ENCODE measurements at places on chromosomes 2 and 18.

DNA sequence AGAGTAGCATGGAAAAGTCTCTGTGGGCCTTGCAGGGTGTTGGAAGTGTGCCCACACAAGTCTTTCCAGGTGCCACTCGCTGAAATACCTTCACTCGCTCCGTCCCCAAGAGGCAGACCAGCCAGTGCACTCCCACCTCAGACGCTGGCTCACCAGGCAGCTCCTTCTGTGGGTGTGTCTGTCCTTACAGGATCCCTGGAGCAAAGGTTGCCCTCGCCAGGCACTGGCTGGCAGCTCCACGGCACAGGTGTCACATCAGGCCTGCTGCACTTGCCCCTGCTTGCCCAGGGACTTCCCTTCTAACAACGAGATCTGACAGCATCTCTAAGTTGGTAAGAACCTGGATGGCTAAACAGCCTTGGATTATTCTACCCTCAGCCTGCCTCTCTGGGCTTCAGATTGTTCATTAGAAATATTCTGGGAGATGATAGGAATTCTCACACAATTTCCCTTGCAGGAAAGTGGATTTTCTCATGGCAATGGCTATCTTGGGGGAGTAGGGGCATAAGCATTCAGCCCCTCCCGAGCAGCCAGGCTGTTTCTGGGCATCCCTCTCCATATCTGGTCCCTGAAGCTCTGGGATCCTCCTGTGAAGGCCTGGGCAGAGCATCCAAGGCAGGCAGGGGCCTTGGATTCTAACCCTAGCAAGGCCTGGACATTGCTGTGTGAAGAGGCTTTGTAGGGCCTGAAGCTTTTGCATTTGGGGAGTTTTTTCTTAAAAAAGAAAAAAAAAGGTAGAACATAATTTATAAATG lies 262.1 kb downstream of the MYCN start:
- DNase-seq = no peak

DNA sequence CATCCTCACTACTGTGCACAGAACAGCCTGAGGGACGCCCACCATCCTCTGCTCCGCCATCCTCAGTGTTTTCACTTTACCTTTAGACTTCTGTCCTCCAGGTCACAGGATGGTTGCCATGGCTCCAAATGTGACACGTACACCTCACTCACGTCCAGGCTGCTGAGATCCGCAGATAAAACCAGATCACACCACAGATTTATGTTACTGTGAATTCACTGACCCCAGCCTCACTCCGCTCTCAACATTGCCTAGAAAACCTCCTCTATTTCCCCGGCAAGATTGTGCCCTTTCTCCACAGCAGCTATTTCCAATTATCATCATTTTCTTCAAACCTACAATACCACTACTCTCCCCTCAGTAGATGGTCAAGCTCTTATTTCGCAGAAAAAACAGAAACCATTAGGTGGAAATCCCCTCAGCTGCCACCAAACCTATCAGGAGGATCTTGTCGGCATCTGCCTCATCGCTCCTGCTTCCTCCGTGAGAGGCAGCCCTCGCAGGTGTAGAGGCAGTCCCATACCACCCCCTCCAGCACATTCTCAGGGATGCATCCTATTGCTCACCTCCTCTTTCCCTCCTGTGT lies 49.8 kb upstream of the SLC1A4 start:
- no peak for DNase-seq

- no peak for DNase-seq
These were observed 49.8 kb downstream of the ADD2 start for GRCh38 chr2:70718241-70718640.

DNA sequence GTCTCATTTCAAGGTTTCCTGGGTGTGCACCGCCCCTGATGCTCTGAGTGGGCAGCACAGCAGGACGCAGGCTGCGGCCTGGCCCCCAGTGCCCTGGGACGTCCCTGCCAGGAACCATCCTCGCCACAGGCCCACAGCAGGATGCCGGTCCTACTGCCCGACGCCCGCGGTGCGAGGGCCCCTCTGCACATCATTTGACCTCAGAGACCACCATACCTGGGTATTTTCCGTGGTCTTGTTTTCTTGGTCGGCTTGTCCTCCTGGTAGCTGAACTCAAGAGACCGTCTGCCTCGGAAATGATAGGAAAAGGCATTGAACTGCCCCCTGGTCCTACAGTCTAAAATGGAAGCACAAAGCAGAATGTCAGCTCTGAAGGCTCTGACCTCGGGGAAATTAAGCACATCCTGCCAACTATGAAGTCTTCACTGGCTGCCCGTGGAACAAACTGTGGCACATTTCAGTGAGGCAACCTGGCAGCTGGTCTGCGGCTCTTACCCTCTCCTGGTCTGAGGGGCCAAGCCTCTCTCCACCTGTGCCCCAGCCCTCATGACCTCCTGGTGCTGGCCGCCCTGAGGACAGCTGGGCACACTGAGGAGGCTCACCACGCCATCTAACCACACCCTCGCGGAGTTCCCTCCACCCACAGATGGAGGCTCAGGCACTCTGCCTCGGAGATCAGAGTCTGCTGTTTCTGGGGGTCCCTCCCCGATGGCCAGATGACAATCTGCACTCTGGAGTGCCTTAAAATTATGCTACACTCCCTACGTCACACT lies 105.0 kb downstream of the PXDN start:
- no peak for DNase-seq

- DNase-seq = no peak
These were observed 223.7 kb downstream of the SOX11 start for GRCh38 chr2:5915881-5916310.

DNA sequence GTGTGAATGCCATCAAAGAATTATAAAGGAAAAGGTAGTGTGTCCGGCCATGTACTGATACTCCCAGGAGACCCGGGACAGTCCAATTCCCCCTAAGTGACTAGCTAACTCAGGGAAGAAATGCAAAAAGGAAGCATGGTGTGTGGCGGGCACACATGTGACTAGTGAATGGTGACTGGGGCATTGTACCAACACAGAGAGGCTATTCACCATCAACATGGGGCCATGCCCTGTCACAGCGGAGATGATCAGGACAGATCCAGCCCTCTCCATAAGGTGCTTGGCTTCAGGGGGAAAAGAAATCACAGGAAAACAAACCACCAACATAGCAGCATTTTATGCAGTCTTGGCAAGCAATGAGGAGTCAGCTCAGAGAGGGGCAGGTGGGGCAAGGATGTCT lies 34.3 kb downstream of the FAM168B start:
- no peak for DNase-seq

DNA sequence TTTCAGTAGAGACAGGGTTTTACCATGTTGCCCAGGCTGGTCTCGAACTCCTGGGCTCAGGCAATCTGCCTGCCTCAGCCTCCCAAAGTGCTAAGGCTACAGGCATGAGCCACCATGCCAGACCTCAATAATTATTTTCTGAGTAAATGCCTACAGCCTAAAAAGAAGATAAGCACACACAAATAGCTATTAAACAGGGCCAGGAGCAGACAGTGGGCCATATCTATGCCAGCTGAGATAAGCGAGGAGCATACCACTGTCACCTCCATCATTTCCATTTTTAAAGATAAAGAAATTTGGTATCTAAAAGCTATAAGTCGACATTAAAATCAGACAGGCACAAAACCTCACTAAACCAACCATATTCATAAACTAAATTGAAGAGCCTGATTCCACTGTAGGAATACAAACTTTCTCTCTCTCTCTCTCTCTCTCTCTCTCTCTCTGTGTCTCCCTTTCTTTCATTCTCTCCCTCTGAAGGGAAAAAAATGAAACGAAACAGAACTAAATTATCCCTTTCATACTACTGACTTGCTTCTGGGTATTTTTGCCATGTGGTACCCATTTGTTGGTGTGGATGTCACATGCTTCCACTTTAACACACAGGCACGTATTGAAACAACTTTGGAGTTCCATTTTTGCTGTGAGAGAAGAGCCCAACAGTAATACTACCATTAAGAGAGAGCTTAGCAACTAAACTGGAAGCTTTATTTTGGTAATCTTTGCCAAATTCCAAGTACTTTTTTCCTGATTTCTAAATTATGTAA lies 51.0 kb downstream of the FARSB start:
- no peak for DNase-seq

GRCh38 chr2:58558881-58559280 lies 317.8 kb upstream of the FANCL start:
- DNase-seq = no peak

- DNase-seq = no peak
These were observed 5.3 kb downstream of the HDAC4 start for GRCh38 chr2:239395524-239395923.

DNA sequence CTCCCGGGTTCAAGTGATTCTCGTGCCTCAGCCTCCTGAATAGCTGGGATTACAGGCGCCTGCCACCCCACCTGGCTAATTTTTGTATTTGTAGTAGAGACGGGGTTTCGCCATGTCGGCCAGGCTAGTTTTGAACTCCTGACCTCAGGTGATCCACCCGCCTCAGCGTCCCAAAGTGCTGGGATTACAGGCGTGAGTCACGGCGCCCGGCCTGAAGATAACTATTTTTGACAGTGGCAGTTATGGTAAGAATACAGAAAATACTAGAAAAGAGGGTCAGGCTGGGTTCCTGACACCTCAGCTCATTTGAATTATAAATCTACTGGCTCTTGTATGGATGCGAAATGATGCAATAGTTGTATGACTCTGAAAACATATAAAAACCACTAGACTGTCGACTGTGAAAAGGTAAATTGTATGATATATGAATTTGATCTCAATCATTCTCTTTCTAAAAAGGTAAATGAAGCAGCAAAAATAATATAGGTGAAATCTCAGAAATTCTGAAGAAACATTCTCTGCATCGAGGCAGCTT lies 11.1 kb upstream of the DGKD start:
- no peak for DNase-seq

GRCh38 chr2:109401370-109401769 lies 212.4 kb downstream of the SEPTIN10 start:
- no peak for DNase-seq

DNA sequence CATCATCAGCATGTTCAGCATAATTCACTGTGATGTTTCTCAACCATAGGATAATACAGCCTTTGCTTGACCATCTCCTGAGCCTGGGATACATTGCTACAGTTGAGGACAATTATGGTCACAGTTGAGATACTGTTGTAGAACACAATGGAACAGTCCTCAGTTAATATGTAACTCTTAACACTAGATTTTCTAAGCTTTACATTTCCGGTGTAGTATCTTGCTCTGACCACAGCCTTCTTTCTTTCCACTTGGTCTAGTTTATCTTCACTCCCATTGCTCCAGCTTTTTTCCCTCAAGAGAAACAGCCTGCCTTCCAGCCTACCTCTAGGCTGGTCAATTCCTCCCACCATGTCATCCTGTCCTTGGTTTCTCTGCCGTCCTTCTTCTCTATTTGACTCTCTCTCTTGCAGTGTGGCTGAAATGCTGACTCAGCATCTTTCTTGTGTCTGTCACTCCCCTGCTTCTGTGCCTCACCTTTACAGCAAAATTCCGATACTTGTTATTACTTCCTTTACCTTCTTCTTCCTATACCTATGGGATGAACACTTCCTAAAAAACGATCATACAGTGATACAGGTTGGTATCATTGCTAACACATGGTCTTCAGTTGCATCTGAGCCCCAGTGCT lies 80.5 kb downstream of the CTNNA2 start:
- DNase-seq = no peak

GRCh38 chr2:183438541-183438940 lies 314.3 kb downstream of the NUP35 start:
- no peak for DNase-seq

DNA sequence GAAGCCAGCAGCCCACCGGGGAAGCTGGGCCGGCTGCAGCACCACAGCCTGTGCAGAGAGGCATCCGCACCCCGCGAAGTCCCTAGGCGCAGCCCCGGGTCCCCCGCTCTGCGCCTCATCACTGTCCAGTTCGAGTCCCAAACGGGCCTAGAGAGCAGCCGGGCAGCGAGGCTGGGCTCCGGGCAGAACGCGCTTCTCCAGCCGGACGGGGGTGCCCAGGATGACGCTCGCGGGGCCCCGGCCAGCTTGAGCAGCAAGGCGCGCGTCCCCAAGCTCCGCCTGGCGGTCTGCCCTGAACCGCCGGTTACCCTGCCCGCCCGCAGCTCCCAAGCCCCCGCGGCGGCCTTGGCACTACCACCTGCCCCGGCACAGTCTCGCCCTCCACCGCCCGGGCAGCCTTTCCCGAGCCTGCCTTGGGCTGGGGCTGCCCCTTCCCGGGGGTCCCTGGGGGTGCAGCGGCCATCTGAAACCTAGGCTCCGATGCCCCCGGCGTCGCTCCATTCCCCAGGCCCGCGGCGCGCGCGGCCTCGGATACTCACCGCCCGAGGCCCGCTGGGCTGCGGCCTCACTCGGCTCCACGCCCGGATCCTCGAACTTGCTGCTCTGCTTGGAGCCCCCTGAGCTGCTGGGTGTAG lies 591 bp downstream of the SLC16A14 start:
- peak; percentile 61 for DNase-seq

Data from activated naive CD8-positive, alpha-beta T cell treated with anti-CD3 and anti-CD28 coated beads for 36 hours (primary cell).